ENCODE measurements at places on chromosomes 5 and 9.

- DNase-seq = peak; percentile 28
Observed at GRCh38 chr9:137387114-137387890, 35.7 kb downstream of the EXD3 start.

GRCh38 chr9:77714077-77714549, 66.0 kb upstream of the GNA14 start:
- no peak for DNase-seq

DNA sequence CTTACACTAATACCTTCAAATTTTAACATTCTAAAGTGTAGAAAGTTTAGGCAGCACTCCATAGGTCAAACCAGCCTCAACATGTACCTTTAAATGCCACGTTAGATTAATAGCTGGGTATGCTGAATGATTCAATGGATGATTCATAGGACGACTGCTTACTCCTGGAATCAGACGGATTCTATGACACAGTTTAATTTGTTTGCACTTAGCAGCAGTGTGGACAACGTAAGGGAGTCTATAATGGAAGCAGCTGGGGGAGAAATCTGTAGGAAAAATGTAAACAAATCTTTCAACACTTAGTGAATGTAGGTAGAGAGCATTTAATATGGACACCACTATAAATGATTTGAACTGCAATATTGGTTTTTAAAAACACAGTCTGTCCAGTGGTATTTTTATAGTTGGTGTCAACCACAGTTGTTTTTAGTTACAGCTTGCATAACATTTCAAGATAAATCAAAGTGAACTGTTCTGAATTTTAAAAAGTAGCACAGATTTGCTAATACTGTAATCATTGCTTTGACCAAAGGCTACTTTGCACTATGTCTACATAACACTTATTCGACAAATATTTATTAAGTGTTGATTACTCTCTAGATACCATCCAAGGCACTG, 701.5 kb upstream of the MEF2C start:
- no peak for DNase-seq

GRCh38 chr5:133227082-133227481, 175.3 kb downstream of the HSPA4 start:
- DNase-seq = no peak

DNA sequence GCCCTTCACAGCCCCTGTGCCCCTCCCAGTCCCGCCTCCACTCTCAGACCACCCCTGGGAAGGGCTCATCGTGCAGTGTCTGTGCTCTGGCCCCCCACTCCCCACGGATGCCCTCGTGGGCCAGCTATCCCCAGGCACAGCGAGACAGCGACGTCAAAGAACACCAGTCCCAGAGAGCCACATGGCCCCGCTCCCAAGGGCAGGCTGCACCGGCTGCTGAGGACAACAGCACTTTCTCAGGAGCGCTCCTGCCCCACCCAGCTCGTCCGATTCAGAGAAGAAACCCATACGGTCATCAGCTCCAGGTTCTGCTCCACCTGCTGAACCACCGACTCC, 4.8 kb upstream of the SNAPC4 start:
- no peak for DNase-seq

GRCh38 chr5:97480313-97480712, 297.3 kb upstream of the RIOK2 start:
- DNase-seq = no peak

DNA sequence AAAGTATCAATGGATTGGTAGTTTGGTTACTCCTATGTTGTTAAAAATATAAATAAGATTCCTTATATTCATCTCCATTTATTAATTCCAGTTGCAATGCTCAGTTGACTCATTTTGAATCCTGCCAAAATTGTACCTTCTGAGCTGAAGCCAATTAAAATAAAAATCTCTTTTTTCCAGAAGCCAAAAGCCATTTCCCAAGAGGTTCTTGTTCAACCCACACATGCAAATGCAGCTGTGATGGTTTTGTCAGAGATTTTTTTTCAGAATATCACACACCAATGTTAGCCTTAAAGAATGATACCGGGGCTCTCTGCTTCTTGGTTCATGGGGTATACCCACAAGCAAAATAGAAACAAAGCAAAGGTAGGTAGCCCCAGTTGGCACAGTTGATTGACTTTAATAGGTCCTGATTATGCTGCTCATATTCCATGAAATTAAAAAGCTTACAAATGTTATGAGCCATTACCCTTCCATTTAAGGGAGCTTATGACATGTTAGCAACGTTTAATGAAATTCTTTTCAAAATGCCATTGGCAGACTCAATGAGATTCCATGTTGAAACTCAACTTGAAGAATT, 208.0 kb downstream of the SGCD start:
- no peak for DNase-seq

- no peak for DNase-seq
Observed at GRCh38 chr9:113955076-113955752, 79.1 kb downstream of the ZNF618 start.

- peak; percentile 61 for DNase-seq
Observed at GRCh38 chr5:178279723-178280438, 47.3 kb upstream of the PHYKPL start.

DNA sequence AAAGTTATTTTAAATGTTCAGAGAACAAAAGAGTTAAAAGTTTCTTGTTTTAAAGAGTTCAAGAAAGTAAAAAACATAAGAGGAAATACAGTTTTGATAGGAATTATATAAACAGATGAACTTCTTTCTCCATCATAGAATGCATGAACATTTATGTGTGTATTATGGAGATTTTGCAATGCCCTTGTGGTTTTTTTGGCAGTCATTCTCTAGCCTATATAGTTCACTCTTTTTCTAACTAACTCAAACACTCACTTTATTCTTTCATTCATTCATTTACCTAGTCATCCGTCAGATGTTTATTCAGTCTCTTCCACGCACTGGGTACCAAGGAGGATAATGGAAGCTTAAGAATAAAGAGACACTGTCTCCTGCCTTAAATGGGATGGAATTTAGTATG, 195.9 kb upstream of the VLDLR start:
- no peak for DNase-seq

DNA sequence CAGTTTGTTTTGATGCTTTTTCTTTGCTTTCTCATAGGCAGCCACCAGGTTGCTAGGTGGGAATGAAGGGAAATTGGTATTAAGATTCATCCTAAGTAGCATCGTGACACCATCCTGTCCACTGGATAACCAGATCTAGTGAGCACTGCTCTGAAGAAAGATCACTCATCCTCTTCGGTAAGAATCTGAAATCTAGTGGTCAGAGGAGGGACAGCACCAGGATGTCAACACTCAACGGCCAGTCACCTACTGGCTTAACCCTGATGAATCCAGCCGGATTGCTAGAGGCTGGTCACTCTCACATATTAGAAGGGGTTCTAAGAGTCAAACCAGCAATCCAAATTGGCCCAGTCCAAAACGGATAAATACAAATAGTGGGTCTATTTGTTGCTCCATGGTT, 50.8 kb downstream of the DCP2 start:
- DNase-seq = no peak

- no peak for DNase-seq
Observed at GRCh38 chr5:78699552-78700153, 51.1 kb upstream of the LHFPL2 start.

GRCh38 chr9:107422189-107423185, 67.1 kb downstream of the KLF4 start:
- DNase-seq = peak; percentile 6

DNA sequence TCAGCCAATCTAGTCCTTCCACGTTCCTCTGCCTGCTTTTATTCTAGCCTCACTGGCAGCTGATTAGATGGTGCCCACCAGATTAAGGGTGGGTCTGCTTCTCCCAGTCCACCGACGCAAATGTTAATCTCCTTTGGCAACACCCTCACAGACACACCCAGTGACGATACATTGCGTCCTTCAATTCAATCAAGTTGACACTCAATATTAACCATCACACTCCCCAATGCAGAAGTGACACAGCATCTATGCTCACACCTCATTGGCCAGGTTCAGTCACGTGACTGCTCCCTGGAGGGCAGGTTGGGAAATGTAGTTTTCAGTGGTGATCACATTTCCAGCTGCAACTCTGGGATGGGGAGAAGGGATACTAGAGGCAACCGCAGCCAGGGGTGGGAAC, 13.0 kb downstream of the SUSD3 start:
- DNase-seq = no peak

GRCh38 chr9:84592918-84593317, 76.6 kb upstream of the NTRK2 start:
- DNase-seq = no peak

GRCh38 chr5:4630031-4630430, 510.1 kb upstream of the ADAMTS16 start:
- no peak for DNase-seq

GRCh38 chr5:1885404-1885755, 2.7 kb upstream of the IRX4 start:
- no peak for DNase-seq

DNA sequence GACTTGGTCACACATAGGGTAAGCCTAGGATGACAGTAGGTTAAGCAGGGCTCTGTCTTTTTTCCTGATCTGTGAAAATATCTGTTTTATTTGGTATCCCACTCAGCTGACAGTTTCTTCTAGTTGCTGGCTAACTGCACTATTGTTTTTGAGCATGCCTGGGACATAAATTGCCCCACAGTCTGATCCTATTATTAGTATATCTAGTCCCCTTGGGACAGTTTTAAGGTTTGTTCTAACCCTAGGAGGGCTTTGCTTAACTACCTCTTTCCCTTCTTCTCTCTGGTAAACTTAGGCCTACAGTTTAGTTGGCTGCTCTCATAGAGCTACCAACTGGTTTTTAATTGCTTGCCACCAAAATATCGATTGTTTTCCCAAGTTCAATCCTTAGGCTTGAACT, 446.6 kb downstream of the ARHGEF28 start:
- no peak for DNase-seq

DNA sequence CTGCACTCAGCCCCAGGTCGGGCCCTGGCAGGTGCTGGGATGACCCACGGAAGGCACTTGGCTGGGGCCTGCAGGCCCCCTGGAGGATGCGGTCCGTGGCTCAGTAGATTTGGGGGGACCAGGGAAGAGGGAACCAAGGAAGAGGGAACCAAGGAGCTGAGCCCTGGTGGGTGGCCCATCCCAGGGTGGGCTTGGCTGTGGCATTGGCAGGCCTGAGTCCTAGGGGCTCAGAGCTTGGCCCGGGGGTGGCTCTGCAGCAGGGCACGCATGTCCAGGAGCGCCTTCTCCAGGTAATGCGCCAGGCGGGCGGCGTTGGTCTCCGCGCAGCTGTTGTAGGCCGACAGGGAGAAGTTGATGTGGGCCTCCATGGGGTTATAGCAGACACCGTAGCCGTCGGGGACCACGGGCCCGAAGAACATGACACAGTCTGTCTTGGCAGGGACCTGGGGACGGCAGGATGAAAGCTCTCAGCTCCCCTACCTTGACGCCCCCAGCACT, 14.3 kb downstream of the DOLPP1 start:
- DNase-seq = no peak

GRCh38 chr5:124524552-124525232, 221.7 kb downstream of the ZNF608 start:
- DNase-seq = no peak

DNA sequence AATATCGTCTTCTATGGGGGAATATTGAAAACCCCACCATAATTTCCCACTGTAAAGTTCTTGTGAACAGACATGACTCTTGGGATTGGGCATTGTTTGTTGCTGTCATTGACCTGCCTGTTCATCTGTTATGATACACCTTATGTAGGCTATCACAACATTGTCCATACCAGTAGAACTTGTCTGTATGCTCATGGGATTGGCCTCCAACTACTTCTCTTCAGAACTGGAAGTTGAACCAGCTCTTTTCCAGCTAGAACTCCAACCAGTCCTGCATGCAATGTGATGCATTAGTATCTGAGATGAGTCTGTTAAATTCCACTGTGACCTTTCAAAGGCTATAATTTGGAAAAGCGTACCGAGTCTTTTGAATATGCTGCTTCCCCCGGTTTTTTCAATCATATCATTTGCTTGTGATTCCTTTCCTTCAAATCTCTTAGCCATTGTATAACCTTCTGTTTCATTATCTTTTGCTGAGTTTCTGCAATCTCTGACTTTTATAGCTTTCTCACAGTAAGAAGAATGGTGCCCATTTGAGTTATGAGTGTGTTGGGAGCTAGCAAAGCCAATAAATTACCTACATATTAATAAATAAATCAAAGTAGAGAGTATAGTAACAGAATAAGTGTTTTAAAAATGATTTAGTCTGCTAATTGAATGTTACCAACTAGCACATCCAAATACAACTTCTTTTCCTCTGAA, 101.9 kb downstream of the PLK2 start:
- no peak for DNase-seq

DNA sequence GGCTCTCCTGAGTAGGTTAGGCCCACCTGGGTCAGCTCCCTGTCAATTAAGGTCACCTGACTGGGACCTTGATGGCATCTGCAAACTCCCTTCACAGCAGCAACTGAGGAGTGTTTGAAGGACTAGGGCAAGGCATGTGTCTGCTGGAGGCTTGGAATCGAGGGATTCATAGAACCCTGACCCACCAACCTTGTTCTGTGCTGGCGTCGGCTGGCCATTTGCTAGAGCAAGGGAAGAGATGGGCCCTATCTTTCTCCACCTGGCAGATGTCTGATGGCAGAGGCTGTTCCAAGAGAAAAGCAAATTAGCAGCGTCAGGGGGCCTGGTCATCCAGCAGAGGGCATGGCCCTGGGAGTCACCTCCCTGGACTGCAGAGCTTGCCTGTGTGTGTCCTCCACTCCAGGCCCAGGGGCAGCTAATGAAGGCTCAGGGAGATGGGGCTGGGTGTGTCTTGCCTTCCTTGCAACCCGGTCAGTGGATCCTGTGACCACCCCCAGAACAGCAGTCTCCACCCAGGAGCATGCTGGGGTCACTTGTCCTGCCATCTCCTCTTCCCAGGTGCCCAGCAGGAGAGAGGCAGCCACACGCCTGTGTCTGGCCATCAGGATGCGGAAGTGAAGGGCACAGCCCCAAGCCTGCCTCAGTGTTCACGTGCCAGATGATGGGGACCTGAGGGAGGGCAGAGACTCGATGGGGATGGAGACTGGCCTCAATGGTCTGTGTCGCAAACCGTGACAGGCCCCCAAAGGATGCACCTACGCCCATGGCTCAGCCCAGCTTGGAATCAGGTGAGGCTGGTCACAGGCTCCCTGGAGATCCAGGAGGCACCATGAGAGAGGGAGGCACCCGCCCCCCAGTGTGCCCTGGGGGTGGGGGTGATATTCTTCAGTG, 53.9 kb downstream of the BARX1 start:
- DNase-seq = no peak

GRCh38 chr5:162487528-162488525, 420.3 kb downstream of the GABRG2 start:
- DNase-seq = no peak

- no peak for DNase-seq
Observed at GRCh38 chr5:143230676-143230996, 172.8 kb downstream of the NR3C1 start.

- DNase-seq = no peak
Observed at GRCh38 chr5:115977096-115977495, 14.8 kb downstream of the LVRN start.

All from stimulated activated CD4-positive, alpha-beta T cell treated with anti-CD3 and anti-CD28 coated beads, Interleukin-12 subunit alpha, Interleukin-12 subunit beta, amount 100 ng/mL, for 4 hours (primary cell).